Nephron progenitor cell (in vitro differentiated cells): ENCODE measurements at places on chromosomes 5 and 9.
A peak's percentile ranks its signal among the peaks of the same experiment; 100 is the strongest.

- no peak for DNase-seq
Observed at GRCh38 chr9:676780-677438, 164.6 kb upstream of the DMRT1 start.

- no peak for DNase-seq
Observed at GRCh38 chr5:54460181-54460919, 4.9 kb downstream of the HSPB3 start.

DNA sequence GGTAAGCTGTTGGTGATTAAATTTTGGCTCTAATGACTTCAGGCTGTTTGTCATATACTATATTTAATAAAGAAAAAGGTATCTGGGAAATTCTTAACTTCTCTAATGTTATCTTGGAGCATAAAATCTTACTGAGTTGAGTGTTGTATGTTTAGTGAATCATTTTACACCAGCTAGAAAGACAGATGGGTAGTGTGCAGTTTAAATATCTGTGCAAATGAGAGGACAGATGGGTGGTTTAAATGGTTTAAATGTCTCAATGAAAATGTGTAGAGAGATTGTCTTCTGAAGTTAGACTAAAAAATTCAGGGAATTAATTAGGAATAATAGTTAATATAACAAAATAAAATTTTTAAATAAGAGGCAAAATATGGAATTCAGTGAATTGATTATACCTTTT is 114.5 kb downstream of the FER start:
- no peak for DNase-seq

GRCh38 chr5:145826895-145827674 is 8.1 kb downstream of the PRELID2 start:
- no peak for DNase-seq

DNA sequence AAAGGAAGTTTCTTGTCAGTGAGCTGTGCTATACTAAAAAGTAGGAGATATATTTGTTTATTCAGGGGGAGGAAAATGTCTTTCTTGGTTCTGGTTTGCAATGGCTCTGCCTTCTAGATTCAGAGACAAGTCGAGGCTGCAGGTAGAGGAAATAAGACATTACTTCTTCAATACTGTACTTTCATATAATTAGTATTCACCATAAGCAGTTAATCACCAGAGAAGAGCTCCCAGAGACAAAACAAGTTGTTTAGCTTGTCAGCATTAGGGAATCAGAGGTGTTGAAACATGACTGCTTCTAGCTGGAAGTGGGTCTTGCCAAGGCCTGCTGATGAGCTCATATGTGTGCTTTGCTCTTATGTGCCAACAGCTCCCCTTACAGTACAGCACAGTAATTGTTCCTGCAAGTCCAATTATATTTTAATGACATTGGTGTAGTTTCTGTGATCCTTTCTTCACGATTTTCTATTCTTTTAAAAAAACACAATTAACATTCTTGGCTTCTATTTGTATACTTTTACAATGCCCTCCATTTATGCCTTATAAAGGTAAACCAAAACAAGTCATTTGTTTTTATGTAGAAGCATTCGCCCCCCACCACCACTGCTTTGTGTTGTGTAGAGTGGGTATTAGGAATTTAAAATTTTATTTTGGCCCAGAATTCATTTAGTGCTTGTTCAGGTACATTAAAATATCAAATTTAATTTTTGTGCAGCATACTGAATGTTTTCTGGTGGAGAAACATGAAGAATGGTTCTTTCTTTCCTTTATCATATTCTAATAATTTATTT is 112.2 kb downstream of the RPS23 start:
- peak; percentile 22 for DNase-seq

DNA sequence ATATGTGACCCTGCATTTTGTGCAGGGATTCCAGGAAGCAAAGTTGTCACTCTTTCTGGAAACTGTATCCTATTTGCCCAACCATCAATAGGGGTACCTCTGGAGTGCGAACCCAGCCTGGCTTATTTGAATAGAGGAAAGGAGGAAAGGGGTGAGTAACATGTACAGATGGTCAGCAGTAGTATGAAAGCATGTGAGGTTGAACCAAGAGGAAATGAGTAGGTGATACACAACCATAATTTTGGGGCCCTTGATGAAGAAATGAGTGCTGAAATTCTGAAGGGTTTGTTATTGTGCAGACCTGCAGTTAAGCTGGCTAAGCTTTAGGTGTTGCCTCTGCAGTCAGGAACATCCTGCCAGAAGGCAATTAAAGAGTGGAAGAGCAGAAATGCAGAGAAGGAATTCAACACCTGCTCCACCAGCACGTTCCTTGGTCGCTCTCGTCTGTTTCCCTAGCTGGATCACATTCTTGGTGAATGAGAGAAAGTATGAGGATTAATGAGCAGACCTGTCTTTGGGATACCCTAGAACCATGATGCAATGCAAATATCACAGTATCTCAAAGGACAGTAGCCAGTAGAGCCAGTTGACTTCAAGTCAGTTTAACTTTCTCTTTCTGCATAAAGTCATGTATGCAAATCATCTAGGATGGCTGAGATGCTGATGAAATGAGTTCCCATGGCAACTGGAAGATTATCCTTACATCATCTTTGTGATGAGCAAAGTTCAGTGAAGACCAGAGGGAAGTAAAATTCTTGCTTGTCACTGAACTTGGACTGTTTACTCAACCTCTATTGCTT is 13.2 kb upstream of the IL12B start:
- no peak for DNase-seq

GRCh38 chr9:136711751-136712689 is at the start of gene DIPK1B:
Gene DIPK1B (plus strand): TSS chr9:136712572. CDS start chr9:136712666, 94 bp downstream.
- peak; percentile 83 for DNase-seq

- no peak for DNase-seq
Observed at GRCh38 chr5:3025392-3025791, 273.9 kb upstream of the IRX2 start.

- no peak for DNase-seq
Observed at GRCh38 chr5:6961123-6961522, 247.9 kb downstream of the TENT4A start.

- DNase-seq, result no peak
Observed at GRCh38 chr5:65506961-65507360, 25.2 kb upstream of the ADAMTS6 start.

GRCh38 chr5:82879089-82879488 is 198.1 kb downstream of the TMEM167A start:
- DNase-seq, result no peak

GRCh38 chr9:87868635-87869034 is 14.0 kb upstream of the SPATA31E1 start:
- DNase-seq, result no peak

DNA sequence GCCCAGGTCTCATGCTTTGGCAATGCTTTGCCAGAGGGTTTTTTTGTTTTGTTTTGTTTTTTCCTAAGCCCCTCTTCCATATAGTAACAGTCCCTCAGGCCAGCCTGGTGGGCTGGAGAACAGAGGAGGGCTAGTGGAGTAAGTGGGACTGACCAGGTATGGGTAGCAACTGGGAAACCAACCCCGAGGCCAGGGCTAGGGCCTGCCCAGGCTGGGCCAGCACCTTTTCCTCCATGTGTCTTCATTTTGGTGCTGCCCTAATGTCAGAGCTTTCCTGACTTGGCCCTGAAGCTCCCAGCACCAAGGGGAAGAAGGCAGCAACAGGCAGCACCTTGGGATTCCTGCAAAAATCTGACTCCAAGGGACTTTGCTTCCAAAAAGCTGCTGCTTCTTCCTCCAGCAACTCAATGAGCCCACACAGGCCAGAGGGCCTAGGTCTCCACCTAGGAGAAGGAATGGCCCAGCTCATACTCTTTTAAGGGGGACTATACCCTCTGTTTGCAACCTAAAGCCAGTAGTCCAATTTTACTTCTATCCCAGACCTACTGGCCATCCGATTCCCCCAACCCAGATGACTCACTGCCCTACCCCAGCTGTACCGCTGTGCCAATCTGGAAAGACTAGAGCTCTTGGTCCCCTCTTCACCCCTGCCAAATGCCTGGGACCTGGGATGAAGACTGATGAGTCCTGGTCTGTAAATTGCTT is 105.1 kb downstream of the PSD2 start:
- no peak for DNase-seq

DNA sequence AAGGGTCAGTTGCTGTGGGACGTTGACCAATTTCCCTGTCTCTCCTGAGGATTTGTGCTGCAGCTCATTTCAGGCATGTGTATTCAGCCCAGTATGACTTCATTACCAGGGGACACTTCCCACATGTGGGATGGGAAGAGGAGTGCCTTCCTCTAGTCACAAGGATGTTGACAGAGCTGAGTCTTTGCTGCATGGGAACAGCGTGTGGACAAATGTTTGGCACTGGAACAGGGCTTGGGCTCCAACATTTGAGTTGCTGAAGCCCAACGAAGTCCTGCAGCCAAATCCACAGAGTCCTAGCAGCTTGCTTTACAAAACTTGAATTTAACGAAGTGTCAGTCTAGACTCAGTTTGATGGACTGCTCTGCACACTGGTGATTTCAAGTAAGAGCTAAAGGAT is 283.2 kb downstream of the SH3GL2 start:
- DNase-seq, result no peak

GRCh38 chr5:90709323-90710155 is 150.9 kb downstream of the ADGRV1 start:
- peak; percentile 50 for DNase-seq
